ENCODE measurements at places on chromosomes 7 and 10.
A peak's percentile ranks its signal among the peaks of the same experiment; 100 is the strongest.

- DNase-seq: no peak
Measured at GRCh38 chr7:44262031-44262430, 61.3 kb downstream of the YKT6 start.

GRCh38 chr10:118584181-118584954, 11.1 kb downstream of the PRLHR start:
- DNase-seq: no peak

GRCh38 chr7:143351060-143351459, 11.5 kb downstream of the FAM131B start:
- DNase-seq: no peak

DNA sequence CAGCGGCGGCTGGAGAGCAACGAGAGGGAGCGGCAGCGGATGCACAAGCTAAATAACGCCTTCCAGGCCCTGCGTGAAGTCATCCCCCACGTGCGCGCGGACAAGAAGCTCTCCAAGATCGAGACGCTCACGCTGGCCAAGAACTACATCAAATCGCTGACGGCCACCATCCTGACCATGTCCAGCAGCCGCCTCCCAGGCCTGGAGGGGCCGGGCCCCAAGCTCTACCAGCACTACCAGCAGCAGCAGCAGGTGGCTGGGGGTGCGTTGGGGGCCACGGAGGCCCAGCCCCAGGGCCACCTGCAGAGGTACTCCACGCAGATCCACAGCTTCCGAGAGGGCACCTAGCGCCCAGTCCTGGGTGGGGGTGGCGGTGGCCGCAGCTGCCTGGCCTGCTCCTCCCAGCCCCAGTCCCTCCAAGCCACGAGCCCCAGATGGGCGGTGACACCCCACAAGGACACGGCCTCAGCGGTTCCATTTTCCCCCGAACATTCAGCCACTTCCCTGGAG, 1.3 kb downstream of the BHLHA15 start:
- no peak for DNase-seq

DNA sequence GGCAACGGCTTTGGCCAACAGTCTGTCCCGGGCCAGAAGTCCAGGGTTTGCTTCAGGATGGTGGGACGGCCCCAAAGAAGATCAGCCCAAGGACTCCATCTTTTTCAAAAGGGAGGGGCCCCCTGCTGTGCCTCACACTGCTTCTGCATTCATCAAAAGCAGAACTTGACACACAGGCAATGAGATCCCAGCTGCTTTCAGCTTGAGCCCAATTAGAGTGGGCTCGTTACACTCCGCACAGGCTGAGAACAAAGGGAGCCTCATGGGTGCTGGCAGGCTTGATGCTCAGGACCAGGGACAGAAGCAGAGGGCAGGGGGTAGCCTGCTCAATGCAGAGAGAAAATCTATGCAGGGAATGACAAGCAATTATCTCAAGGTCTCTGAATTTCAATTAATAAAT, 45.5 kb downstream of the VOPP1 start:
- DNase-seq: peak; percentile 52
